ENCODE measurements at places on chromosomes 1 and 21.
A peak's percentile ranks its signal among the peaks of the same experiment; 100 is the strongest.

DNA sequence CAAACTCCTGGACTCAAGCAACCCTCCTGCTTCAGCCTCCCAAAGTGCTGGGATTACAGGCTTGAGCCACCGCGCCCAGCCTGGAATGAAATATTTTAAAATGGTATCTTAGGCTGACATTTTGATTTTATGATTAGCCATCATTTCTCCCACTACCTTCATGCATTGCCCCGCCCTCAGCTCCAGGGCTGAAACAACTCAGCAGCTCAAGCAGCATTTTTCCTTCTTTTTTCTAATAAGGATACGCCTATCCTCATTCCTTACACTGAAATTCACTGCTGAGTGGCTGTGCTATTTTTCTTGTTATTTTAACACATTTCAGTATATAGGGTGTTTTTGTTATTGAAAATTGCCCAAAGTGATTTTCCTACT, 56.8 kb upstream of the HTR1D start:
- no peak for DNase-seq

DNA sequence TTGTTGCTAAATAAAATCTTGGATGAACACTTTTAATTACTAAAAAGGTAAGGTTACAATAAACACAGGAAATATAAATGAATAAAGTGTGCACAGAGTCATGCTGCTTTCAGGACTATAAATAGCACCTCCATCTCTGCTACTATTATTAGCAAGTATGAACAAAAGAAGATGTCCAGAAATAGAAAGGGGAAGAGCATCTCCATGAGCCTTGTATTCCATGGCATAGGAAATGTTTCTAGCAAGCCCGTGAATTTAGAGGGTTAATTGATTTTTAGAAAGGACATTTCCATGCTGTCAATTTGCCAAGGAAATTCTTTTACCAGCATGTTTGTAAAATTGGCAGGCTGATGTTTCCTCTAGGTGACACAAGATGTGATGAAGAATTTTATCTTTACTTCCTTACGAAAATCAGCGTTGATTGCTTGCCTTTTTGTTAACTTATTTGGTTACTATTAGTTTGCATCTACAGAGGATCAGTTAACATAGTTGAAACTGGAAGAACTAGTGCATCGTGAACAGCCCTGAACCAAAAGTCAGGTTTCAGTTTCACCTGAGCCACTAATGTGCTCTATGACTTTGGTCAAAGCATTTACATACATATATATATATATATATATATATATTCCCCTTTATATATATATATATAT, 45.3 kb downstream of the NR5A2 start:
- no peak for DNase-seq

- no peak for DNase-seq
Observed at GRCh38 chr1:220747437-220748088, 559 bp upstream of the MTARC2 start.

GRCh38 chr1:182614796-182615454, 10.7 kb upstream of the RGS16 start:
- DNase-seq, result no peak

DNA sequence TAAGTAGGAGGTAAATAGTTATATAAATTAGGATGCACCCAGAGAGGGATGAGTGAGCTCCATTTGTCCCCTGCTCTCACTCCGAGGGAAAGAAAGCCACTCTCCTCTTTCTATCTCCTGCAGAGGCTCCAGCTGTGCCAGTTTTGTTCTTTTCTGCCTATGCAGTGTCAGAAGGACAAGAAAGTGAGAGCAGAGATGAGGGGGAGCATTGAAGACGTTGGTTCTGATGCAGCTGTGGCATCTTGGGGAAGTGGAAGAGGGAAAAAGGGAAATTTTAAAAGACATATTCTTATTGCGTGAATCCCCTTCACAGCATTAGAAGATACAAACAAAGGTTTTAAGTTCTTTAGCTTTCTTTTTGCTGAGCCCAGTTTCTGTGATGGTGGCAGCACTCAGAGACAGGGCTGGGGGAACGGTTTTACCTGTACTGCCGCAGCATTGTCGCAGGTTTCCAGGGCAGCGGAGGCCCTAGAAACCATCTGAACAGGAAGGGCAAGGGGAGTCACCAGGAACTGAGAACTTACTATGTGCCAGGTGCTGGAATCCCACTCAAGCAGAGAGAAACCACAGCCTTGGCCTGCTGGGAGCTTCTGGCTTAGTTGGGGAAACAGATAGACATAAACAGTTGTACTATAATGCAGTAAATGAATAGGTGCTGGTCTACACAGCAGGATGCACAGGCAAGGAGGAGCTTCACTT, 44.9 kb upstream of the USP24 start:
- DNase-seq, result no peak

DNA sequence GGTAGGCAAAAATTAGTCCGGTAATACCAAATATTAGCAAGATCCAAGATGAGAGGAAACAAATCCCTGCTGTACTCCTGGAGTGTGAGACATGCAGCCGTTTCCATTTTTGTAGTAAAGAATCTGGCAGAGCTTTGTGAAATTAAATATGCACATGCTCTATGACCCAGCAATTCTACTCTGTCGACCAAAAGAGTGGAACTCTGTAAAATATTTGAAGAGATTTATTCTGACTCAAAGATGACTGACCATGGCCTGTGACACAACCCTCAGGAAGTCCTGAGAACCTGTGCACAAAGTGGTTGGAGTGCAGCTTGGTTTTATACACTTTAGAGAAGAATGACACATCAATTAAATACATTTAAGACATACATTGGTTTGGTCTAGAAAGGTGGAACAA, 16.2 kb downstream of the HAX1 start:
- no peak for DNase-seq

DNA sequence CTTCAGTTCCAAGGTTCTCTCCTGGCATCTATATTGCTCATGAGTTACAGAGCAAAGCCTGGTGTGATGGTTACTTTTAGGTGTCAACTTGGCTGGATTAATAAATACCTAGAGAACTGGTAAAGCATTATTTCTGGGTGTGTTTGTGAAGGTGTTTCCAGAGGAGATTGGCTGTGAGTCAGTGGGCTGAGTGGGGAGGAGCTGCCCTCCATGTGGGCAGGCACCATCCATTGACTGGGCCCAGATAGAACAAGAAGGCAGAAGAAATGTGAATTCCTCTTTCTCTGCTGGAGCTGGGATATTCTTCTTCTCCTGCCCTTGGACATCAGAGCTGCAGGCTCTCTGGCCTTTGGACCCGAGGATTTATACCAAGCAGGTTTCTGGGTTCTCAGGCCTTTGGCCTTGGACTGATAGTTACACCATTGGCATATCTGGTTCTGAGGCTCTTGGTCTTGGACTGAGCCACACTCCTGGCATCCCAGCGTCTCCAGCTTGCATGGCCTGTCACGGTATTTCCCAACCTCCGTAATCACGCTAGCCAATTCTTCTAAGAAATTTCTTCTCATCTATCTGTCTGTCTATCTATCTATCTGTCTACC, 44.5 kb downstream of the B3GALT5 start:
- DNase-seq, result no peak

- DNase-seq, result no peak
Observed at GRCh38 chr1:46380508-46380907, 13.6 kb upstream of the FAAH start.

DNA sequence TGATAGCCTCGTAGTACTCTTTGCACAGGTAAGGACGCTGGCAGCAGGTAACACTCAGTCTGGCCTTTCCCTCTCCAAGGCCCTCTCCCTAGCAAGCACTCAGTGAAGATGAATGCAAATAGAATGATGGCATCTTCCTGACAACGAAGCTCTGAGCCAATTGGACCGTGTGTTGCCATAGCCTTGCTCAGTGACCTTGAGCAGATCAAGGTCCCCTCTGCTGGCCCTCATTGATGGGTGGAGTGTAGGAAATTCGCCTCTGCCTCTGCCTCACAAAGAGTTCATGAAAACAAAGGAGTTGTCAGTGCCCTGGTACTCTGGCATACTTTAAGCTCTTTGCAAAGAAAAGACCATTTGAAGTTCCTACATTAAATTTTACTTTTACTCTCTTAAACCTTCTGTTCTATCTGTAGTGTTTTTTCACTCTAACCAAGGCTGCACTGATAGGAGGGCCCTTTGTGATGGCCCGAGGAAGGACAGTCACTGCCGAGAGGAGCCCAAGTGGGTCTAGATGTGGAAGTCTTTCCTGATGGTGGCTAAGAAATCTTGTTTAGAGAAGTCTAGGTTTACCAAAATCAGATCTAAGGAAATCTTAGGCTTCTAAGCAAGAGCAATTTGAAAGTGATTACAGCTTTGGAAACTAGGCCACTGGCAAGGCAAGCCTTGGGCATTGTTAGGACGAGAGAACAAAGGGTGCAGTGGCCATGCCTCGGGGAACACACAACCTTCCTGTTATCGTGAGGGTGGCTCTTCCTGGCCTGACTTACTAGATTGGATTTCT, 38.2 kb downstream of the SMYD2 start:
- DNase-seq, result no peak

DNA sequence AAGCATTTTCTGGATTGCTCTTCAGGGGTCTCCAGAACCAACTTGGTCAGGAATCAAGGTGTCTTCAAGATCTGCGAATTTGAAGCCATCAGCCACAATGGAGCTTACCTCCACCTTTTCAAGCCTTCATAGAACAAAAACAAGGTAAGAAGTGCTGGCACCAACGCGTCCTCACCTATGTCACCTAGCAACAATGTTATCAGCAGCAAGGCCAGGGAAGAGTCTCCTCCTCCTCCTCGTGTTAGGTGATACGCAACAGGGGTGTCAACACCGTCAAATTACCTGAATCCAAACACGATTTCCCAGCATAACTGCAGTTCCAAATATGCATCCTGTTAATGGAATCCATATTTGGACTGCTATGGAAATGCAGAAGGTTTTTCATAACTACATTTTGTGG, 4.1 kb upstream of the TIAM1 start:
- DNase-seq, result no peak

GRCh38 chr1:8671306-8671917, 146.0 kb downstream of the RERE start:
- no peak for DNase-seq

- DNase-seq, result peak; percentile 80
Observed at GRCh38 chr1:153545067-153546055, at the start of gene S100A4. Gene S100A4 (minus strand): TSS chr1:153545806. CDS start chr1:153544794, 1,012 bp downstream.

GRCh38 chr1:161719325-161719611, 2.1 kb upstream of the FCRLB start:
- DNase-seq, result no peak

- DNase-seq, result no peak
Observed at GRCh38 chr1:36023098-36023769, 60.7 kb upstream of the TEKT2 start.

DNA sequence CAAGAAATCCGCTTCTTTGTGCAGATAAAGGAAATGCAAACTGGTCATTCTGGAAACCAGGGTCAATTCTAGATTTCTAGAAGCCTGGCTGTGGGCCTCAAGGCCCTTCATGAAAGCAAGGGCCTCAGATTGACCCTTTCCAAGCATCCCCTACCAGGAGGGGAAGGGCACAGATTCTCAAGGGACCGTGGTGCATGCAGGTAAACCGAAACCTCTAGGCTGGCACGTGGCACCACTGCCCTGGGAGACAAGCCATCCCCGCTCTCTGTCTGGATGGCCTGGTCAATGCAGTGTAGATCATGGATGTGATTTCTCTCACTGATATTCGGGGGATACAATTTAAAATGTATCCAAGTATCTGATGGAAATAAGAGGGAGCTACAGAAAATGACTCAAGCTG, 69.4 kb downstream of the TOMM20 start:
- no peak for DNase-seq

- no peak for DNase-seq
Observed at GRCh38 chr21:39366563-39366962, 17.7 kb upstream of the HMGN1 start.

DNA sequence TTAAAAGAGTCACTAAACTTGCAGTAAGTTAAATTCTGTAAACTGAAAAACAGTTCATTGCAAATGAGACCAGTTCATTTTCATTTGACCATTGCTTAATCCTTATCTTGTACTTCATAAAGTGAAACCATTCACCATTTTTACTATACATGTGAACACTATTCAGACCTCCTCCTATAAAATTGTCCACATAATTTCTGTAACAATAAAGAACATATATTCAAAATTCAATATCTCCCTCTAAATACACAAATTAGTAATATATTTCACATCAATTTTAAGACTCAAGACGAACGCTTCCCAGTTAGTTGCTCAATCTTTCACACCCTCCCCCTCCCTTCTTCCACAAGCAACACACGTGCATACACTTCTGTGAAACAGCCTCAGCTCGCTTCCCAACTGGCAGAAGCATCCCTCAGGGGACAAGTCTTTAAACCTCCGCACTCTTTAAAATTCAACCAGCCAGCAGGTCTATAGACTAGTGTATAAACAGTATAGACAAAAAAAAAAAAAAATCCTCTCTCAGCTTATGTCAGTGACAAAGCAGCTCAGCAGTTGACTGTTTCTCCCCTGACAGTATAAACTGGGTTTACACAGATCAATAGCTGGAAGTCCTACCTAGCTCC, 99.6 kb downstream of the DENND1B start:
- DNase-seq, result no peak

- DNase-seq, result no peak
Observed at GRCh38 chr1:40034869-40035268, 5.7 kb upstream of the CAP1 start.

- no peak for DNase-seq
Observed at GRCh38 chr1:59272507-59272906, 24.4 kb upstream of the FGGY start.

- DNase-seq, result no peak
Observed at GRCh38 chr1:215667761-215668160, 100.7 kb downstream of the KCTD3 start.

DNA sequence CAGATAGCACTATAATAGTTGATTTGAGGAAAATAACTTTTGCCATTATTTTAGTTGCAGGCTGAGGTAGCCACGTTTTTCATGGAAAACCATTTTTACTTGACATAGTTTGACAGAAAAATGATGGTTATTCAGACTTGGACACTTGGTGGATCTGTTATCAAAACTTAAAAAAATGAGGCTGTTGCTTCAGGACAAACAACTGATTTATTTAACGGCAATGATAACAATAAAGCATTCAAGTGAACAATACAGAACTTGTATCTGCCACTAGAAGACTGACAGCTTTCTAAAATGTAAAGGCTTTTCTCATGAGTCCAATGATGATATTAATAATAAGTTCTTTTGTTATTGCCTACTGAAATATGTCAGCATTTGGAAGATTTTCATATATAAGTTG, 322.9 kb downstream of the BRINP3 start:
- no peak for DNase-seq

DNA sequence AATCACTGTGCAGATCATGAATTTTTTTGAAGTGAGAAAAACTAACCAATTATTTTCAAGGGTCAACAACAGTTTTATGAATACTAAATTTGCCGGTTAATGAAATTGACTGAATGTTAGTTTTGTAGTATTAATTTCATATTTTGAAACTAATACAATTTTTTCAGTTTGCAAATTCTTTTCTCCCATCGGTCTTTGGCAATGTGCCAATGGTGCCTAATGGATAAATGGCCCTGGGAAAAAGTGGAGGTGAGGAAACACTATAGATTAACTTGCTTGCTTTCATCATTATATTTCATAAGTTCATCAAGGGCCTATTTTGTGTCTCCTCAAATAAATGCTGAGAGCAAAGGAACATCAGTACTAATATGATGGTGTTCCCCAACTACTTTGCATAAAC, 4.1 kb downstream of the C1orf141 start:
- DNase-seq, result no peak
